ENCODE measurements at places on chromosomes 1 and 21.

- no peak for DNase-seq
Observed at GRCh38 chr21:26708223-26708800, 135.2 kb upstream of the CYYR1 start.

- DNase-seq: no peak
Observed at GRCh38 chr1:6686294-6686693, 15.3 kb downstream of the DNAJC11 start.

- no peak for DNase-seq
Observed at GRCh38 chr1:203624341-203624712, 2.3 kb upstream of the ATP2B4 start.

- no peak for DNase-seq
Observed at GRCh38 chr1:203528063-203528462, 34.1 kb downstream of the OPTC start.

DNA sequence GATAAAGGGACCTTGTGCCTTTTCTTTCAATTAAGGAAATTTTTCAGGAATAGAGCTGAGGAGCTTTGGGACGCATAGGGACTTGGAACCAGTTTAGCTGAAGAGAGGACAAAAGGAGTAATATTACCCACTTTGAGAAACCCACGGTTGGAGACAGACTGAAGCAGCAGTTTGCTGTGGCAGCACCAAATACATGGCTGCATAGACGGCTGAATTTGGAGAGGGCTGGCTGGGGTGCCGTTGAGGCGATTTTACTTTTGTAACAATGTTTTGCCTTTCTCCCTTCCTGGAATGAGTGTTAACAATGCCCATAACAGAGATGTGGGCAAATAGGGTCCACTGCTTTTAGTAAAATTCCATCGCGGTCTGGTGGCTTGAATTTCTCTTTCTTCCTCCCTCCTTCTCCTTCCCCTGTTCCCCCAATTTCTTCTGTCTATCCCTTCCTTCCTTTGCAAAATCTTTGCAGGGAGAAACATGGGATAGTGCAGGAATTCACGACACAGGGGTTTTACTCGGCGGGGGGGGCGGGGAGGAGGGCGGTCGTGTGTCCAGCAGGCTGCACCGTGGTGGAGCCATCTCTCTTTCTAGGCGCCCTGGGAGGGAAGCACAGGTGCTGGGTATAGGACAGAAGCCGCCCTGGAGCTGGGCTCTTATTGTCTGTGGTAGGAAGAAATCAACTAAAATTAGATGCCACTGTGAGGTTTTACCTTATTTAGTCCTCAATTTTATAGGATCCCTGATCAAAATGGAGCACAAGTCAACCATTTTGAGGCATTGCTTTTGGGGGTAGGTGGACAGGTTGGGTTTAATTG, 6.8 kb downstream of the LHX4 start:
- DNase-seq: no peak

GRCh38 chr21:44637018-44637850, at the start of gene KRTAP10-10:
TSS of gene KRTAP10-10 (plus strand) at chr21:44637356. CDS start at chr21:44637418, 62 bp downstream.
- no peak for DNase-seq

DNA sequence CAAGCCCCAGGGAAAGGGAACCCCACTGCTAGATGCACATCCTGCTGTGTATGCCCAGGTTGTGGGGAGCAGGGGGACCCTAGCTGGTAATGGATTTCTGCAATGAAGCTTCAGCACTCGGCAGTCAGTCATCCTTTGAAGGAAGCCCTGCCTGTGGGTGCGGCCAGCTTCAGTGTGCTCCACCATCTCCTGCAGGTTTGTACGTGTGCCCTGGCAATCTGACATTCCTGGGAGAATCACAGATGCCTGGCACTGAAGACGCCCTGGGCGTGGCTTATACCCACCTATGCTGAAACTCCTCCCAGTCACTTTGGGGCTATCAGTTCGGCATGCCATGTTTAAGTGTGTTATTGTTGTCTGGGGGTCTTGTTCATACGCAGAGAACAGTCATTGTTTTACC, 6.8 kb downstream of the SPRR5 start:
- peak; percentile 62 for DNase-seq

DNA sequence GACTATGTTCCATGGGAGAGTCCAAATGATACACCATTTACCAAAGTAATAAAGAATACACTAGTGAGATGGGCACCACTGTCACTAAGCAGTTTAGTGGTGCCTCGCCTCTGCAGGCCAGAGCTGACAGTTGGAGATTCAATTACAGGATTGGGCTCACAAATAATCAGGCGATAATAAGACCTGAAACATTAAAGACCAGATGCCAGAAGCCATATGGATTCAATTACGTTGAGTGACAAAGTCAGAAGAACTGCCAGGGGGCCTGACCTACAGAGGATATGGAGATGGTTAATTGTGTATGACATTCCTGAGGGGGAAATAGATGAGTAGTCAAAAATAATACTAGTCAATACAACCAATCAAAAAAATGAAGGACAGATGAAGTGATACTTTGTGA, 65.2 kb upstream of the ST6GALNAC5 start:
- DNase-seq: no peak

DNA sequence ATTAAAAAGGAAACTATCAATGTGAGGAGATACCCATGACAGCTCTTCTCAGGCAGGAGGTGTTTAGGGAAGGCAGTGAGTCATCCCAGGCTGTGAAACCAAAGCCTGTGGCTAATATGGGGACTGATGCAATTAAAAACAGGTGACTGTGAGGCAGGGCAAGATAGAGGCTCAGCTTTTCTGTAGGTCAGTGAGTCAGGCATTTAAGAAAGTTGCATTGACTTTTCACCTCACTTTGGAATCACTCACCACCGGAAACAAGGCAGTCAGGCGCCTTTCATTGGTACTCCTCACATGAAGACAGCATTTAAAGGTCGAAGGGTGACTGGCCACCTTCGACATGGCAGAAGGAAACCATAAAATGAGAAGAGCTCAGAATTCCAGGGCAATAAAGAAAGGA, 54.5 kb downstream of the PAPPA2 start:
- no peak for DNase-seq

DNA sequence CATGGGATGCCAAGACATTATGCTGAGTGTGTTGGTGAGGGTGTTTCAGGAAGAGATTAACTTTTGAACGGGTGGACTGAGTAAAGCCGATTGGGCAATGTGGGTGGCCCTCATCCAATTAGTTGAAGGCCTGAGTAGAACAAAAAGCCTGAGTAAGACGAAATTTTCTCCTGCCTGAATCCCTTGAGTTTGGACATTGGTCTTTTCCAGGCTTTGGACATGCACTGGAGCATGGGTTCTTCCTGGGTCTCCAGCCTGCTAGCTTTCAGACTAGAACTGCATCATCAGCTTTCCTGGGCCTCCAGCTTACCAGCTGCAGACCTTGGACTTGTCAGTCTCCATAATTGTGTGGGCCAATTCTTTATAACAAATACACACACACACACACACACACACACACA, 63.6 kb downstream of the NIBAN1 start:
- peak; percentile 85 for DNase-seq

- peak; percentile 82 for DNase-seq
Observed at GRCh38 chr1:150560011-150560438, 10.8 kb downstream of the ADAMTSL4 start.

- no peak for DNase-seq
Observed at GRCh38 chr1:199264283-199264682, 625.4 kb downstream of the PTPRC start.

- DNase-seq: peak; percentile 93
Observed at GRCh38 chr1:156750711-156751450, 594 bp downstream of the HDGF start.

GRCh38 chr21:42705746-42706374, 52.4 kb downstream of the PDE9A start:
- DNase-seq: no peak

DNA sequence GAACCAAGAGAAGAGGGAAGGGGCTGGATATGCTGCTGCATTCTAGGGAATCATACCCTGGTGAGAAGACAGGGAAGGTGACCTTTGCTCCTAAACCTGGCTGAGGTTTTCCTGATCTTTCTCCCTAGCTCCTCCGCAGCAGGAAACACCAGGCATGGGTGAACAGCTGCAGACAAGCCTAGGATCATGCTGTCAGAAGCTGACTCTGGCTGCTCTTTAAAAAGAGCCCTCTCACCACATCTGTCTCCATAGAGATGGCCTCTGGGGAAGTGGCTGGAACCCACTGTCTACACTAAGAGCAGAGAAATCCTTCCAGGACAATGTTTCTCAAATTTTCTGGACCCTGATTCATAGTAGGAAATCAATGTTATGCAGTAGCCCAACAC, 57.6 kb downstream of the CD34 start:
- DNase-seq: no peak

- no peak for DNase-seq
Observed at GRCh38 chr1:1434131-1434823, 1.2 kb upstream of the VWA1 start.

DNA sequence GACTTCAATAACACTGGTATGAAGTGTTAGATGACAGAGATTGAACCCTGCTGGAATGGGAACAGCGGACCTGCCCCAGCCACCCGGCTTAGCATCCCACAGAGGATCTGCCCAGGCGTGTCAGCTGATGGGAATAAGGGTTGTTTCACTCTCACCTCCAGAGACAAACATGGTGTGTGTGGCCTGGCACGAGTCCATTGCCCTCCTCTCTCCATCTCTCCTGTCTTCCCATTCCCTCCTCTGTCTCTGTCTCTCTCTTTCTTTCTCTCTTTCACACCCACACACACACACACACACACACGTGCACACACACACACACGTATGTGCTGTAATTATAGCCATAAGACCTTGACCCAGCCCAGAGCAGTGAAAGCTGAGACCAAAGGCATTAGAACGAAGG, 200.2 kb downstream of the HIVEP3 start:
- no peak for DNase-seq

GRCh38 chr1:65278376-65279069, 30.8 kb upstream of the DNAJC6 start:
- no peak for DNase-seq

DNA sequence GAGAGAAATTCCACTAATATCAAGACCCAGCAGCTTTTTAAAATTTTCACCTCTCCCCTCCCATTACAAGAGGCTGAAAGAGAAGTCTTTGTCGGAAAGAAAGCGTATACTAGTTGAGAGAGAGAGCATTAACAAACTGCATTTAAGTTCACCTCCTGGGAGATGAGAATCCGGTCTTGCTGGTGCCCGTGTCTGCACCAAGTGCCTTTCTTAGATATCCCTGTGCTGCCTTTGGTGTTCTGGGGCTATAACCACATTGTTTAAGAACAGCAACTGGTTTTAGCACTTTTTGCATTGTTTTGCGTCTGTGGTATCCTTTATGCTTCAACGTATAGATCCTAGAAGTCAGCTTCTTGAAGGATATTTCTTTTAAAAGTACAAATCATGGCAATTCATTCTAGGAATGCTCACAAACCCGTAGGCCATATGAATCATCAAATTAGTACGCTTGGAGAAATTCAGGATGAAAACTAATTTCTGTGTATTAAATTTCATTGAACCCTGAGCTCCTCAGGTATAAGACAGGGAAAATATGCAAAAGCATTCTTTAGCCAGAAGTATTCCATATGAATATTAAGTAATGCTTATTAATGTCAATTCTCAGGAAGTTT, 3.4 kb upstream of the RPE65 start:
- DNase-seq: no peak

GRCh38 chr1:117857418-117857817, 72.0 kb downstream of the GDAP2 start:
- no peak for DNase-seq

DNA sequence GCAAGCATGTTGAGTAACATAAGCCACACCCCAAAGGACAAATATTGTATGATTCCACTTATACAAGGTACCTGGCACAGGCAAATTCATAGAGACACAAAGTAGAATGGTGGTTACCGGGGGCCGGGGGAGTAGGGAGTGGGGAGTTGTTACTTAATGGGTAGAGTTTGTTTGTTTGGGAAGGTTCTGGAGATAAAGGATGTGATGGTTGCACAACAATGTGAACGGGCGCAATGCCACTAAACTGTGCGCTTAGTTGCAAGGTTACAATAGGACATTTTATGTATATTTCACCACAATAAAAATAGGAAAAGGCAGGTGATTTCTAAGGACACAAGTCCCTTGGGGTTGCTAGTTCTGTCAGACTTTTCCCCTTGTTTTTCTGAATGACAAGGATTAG, 516.6 kb downstream of the KIF26B start:
- DNase-seq: peak; percentile 56

- DNase-seq: no peak
Observed at GRCh38 chr1:210681158-210681557, 352.5 kb downstream of the HHAT start.

DNA sequence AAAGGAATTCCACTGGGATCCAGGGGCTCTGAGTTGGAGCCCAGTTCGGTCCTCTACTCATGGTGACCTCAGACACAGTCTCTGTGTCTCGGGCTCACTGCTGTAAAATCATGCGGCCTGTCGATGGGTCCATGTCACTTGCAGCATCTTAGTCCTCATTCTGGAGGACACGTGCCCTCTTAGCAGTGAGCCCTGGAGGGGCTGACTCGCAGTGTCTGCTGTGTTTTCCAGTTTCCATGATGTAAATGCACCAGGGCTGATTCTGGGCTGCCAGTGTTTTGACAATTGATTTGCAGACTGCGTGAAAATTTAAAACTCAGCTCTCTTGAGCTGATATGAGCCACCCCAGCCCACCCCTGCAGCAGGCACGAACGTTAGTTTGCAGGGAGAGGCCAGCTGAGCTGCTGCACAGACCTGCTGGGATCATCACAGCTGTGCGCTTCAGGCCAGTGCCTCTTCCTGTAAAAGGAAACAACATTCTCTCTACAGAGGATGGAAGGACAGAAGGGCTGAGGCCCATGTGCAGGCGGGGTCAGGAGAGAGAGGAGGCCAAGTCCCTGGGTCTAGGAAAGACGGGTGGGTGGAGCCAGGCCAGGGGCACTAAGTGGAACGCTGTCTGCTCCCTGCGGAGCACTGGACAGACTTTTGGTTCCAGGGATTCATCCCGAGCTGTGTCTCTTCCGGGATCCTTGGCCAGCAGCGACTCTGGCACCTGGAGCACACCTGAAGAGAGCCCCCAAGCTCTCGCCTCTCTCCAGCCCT, 42.6 kb downstream of the RSPH1 start:
- no peak for DNase-seq

GRCh38 chr1:147618077-147618569, 52.2 kb downstream of the ACP6 start:
- no peak for DNase-seq

DNA sequence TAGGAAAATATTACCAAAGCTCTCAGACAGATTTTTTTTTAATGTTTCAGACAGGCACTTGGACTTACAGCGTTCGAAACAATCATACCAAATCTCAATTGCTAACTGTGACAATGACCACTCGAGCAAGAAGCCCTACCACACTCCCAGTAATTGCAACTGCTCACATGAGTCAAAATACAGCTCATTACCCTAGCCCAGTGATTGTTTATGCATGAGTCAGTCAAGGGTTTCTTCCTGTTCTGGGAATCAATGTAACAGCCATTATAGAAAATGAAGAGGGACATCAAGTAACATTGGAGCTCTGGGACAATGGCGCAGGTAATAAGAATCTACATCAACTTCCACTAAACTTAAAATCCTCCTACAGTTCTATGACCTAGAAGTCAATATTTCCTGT, 56.1 kb upstream of the SH3GLB1 start:
- no peak for DNase-seq

- DNase-seq: no peak
Observed at GRCh38 chr1:27438621-27439061, 46.2 kb downstream of the GPR3 start.

Data from lower leg skin (tissue), 4 donors.